ENCODE measurements at places on chromosomes 16 and 17. TPM values are rescaled to one million over a fixed set of nuclear protein-coding genes. Genes with fewer than 3 reads are reported as not detected.

The XYLT1 gene
- total RNA-seq = 5.1 TPM

The MAPT gene
- 1.7 TPM for total RNA-seq

The TBC1D28 gene
- not detected for total RNA-seq

The HS3ST4 gene
- not detected for total RNA-seq

The NT5M gene
- total RNA-seq = 4.3 TPM

The NPIPA5 gene
- 0.46 TPM for total RNA-seq

The CACNG3 gene
- not detected for total RNA-seq

The UTS2R gene
- total RNA-seq = not detected
